NCI-H1092 treated with DMSO at 0.1 percent for 48 hours (cell line): ENCODE measurements at places on chromosomes 7 and 10.

DNA sequence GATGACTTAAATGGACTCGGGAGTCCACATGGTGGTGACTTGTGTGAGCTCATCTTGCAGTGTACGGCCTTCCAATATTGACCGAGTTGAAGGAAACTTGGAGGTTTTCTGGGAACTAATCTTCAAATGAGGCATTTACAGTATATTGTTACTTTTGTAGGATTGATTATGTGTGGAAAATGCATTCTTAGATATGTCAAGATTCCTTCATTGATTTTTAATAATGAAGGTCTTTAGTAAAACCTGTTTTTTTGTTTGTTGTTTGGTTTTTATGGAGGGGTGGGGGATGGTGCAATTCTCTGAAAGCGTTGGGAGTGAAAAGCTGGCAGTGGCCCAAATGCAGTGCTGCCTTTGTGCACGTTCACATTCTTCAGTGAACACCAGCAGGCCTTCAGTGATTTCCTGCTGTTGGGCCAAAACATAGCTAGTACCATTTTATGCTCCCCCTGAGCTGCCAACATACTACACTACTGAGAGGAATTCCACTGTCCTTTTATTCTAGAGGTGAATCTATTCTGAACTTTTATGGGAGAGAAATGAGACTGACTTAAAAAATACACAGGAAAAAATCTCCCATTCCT, 50.4 kb downstream of the CCNY start:
- no peak for DNase-seq

- no peak for DNase-seq
Observed at GRCh38 chr10:116877391-116877790, 28.1 kb downstream of the ENO4 start.

- DNase-seq = no peak
Observed at GRCh38 chr10:24834869-24835268, 111.2 kb upstream of the ARHGAP21 start.

DNA sequence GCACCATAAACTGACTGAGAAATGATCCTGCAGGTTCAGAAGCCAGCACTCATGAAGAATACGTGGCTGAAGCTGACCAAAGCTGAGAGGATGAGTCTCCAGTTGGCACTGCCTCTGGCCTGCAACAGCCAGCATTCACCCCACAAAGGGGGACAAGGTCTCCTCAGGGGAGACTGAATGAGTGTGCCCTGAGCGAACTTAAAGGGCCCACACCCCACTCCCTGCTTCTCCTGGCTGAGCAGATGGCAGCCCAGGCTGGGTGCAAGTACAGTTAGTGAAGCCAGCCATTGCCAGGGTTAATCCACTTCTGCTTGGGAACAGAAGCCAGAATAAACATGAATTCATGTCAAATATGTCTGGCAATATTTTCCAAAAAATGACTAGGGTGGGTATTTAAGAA, 98.1 kb downstream of the PPP1R17 start:
- DNase-seq = no peak

DNA sequence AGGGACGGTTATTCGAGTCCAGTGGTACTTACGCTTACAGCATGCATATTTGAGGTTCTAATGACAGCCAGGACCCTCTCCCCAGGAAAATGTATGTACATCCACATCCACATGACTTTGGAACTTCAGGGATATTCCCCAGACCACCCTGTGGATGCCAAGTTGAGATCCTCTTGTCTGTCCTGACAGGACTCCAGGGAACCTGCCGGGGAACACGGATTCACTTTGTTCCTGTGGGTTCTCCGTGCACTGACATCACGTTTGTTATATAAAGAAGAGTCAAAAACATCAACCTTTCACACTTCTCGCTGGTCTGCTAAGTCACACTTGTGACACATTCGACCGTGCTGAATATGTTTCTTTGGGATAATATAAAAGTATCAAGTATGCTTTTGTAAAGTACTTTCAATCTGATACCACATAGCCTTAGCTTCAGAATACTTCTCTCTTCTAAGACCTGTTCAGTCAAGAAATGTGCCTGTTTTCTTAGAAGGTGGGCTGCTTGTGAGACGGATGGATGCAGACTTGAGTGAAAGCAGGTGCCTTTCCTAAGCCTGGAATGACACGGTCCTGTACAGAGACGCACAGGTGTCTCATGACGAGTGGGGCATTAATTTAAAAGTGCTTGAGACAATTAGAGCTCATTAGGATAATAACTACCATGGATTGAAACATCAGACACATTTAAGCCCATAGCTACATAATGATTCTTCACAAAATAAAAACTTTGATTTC, 38.7 kb downstream of the CALML5 start:
- DNase-seq = no peak

- no peak for DNase-seq
Observed at GRCh38 chr7:132750530-132751217, 174.4 kb upstream of the PLXNA4 start.

DNA sequence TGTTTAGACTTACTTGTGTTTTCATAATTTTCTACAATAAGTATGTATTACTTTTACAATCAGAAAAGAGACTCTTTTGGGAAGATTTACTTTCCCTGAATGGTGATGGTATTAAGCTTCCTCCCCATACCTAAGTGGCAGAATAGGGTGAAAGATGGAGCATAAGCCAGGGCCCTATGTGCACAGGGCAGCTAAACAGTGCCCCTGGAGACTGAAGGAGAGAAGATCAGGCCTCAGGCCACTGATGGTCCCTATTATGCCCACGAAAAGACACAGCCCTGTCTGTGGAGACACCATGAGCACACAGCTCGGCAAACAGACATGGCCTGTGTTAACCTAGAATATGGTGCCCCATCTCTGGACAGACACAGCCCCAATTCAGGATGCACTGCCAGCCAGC, 139.4 kb downstream of the OAT start:
- no peak for DNase-seq

DNA sequence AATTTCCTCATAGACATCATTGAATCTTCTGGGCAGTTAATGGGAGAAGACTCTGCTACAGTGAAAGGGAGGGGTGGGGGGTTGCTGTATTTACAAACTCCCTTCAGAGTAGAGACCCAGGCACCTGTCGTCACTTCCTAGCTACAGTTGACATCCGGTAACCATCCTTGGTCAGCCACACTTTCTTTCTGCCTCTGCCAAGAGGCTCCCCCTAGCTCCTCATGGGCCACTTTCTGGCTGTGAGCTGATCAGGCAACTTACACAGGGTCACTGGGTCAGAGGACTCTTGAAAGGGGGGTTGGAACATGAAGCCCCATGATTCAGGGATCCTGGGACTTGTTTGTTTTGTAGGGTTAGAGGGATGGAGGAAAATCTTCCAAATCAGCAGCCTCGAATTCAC, 1.2 kb downstream of the TECPR1 start:
- DNase-seq = no peak

DNA sequence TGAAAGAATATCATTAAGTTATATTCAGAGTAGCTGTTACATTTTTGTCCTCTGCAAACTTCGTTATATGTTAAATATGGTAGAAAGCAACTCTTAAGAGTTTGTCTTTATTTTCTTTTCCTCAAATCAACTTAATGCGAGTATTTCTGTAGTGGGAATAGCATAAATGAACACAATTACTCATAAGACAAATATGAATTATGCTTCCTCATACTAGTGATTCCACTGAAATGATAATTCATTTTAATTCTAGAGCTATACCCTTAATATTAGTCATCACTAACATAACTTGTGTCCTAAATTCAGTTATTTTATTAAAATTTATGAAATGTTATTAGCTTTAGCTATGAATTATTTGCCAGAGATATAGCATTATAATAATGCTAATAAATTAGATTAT, 820.6 kb upstream of the KCND2 start:
- no peak for DNase-seq
